ENCODE measurements at places on chromosomes 5 and 9.

- DNase-seq: no peak
These were observed 16.8 kb downstream of the MACROH2A1 start for GRCh38 chr5:135382106-135382790.

GRCh38 chr5:149135536-149136201 lies 5.6 kb upstream of the ABLIM3 start:
- DNase-seq: peak; percentile 48

DNA sequence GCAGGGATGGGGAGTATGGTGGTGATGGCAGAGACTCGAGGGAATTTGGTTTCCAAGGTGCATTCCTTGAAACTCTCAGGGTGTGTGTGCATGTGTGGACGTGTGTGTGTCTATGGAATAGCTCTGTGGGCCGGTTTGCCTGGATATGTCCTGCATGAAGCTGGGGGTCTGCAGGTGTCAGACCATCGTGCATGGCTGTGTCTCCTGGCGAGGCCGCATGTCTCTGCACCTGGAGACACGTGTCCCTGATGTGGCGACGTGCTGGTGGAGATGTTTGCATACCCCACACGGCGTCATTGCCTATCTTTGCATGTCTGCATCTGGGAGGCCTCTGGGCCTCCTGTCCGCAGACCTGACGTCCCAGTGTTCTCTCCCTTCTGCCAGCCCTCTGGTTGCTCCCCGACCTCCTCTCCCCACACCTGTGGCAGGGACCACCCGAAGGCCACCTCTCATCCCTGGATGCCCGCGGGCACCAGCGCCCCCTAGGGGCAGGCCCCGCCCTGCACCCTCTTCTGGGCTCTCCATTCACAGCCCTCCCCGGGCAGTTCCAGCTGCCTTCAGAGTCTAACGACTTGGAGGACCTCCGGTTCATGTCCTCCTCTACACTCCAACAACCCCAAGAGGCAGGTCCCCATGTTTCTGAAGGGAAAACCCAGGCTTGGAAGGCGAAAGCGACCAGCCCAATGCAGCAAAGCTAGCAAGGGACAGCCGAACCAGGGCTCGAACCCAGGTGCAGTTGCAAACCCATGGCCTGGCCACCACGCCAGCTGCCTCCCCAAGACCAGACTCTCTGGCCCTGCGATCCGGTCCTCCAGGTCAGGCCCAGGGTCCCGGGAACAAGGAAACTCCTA lies 88.6 kb downstream of the LMX1B start:
- DNase-seq: no peak

GRCh38 chr5:178434851-178435250 lies 155.3 kb downstream of the COL23A1 start:
- no peak for DNase-seq

GRCh38 chr9:625613-626012 lies 215.9 kb upstream of the DMRT1 start:
- DNase-seq: no peak
